CD8-positive, alpha-beta T cell (primary cell): ENCODE measurements at places on chromosomes 13 and 19.

GRCh38 chr13:98307463-98308085, 130.5 kb upstream of the RNF113B start:
- no peak for DNase-seq

DNA sequence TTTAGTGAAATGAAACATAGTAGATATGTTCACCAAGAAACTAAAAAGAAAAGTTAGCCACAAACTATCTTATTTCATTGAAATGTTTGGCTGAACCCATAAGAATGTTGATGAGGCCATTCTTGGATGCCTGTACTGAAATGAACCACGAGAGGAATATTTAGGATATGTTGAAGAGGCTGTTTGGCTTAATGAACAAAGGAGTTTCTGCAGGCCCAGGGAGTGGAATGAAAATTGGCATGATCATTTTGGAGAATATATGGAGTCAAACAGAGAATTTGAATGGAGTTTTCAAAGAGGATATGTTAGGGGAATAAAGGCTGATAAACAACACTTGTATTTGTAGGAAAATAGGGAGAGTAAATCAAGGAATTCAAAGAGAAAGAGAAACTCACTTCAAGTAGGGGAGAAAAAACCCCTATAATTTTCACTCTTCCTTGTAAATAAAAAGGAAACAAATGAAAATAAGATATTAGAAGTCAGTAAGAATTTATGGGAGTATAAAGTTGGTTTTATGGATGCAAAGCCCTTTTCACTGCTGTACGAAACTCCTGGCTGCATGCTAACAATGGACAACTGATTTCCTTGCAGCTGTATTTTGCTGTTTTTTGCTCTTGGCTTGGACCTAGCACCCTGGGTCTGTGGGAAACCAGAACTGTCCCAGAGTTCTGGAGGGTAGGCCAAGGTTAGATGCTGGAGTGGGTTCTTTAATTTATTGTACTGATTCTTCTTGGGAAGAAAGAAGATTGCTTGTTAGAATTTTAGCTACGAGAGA, 36.5 kb downstream of the KL start:
- DNase-seq: no peak

GRCh38 chr13:26017932-26018665, 33.7 kb downstream of the SHISA2 start:
- DNase-seq: no peak

DNA sequence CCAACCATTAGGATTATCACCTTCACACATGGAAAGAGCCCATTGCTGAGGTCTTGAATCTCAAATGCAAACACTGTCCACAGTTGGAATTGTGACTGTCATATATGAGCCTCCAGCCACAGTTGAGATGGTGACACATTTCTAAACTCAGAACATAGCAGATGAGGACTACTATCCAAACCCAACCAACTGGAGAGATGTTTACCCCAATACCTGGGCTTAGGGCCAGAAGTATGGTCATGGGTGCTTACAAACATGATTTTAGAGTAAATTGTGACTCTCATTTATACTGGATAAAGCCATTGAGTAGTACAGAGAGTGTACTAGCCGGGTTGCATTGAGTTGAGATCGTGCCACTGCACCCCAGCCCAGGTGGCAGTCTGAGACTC, 14.0 kb upstream of the ZNF681 start:
- DNase-seq: no peak

DNA sequence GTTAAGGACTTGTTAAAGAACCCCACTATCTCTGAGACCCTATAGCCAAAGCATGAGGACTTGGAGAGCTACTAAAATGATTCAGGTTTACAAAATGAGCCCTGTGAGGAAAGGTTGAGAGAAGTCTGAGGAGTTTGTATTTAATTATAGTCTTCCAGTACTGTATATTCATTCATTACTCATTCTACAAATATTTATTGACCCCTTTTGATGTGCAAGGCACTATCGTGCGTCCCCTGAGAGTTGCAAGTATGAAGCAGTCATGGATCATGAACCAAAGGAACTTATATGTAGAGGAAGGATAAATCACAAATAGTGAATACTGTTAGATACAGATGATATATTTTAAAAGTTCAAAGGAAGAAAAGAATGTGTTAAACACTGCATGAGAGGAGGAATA, 84.4 kb downstream of the DNAJC15 start:
- no peak for DNase-seq
